Right ventricle myocardium inferior (tissue), 1 donor: ENCODE measurements at places on chromosomes 2 and 18. TPM values are rescaled to one million over a fixed set of nuclear protein-coding genes. Genes with fewer than 3 reads are reported as not detected.

DNA sequence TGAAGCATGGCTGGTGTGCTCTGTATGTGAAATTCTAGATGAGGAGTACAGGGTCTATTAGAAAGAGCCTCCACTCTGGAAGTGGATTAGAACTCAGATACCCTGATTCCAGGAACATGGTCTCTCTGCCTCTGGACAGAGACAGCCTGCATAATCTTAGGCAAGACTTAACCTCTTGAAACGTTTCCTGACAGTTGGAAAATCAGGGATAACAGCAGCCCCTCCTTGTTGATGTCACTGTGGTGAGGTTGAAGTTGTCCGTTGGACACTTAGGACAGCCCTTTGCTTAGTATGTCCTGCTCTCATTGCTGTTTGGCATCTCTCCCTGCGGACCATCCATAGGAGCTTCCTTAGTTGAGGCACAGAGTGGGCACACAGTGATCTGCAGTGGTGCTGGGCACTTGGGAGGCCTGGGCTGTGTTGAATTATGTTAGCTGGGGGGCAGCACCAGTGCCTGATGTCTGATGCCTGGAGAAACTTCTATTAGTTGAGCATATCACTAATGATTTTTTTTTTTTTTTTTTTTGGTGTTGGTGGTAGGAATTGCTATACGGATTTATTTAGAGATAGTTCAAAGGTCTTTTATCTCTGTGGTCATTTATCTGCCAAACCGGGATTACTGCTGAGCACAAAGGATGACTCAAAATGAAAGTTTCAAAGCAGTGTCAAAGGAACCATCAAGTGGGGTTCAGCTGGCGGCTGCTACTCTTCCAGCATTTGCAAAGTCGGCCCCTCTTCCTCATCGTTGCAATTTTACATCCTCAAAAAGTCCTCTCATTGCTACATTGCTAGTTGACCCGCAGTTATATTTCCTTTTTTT, 28.8 kb downstream of the SETBP1 start:
- no peak for DNase-seq

NAPG gene
- total RNA-seq, result 30.8 TPM

GRCh38 chr18:48902023-48902855, 48.5 kb downstream of the SMAD7 start:
- DNase-seq, result peak; percentile 93

TMEM87B gene
- total RNA-seq, result 6.5 TPM

CD8A gene
- 1.2 TPM for total RNA-seq

GREB1L gene
- 6.4 TPM for total RNA-seq

GAREM1 gene
- total RNA-seq, result 22.7 TPM

DSC2 gene
- total RNA-seq, result 26.0 TPM

ADI1 gene
- total RNA-seq, result 160 TPM

DNA sequence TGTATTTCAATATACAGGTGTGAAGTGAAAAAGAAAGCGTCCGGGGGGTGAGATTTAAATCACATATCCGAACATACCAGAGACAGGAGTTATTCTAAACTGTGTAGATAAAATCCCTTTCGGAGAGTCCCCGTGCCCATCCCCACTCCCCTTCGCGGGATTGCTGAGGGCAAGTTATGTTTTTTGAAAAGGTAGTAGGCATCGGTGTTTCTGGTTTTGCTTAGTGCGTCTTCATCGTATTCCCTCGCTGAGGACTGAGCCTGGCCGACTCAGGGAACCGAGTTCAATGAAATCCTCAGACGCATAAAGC, 583.4 kb downstream of the ZEB2 start:
- no peak for DNase-seq

VSNL1 gene
- total RNA-seq, result 10.4 TPM

DNA sequence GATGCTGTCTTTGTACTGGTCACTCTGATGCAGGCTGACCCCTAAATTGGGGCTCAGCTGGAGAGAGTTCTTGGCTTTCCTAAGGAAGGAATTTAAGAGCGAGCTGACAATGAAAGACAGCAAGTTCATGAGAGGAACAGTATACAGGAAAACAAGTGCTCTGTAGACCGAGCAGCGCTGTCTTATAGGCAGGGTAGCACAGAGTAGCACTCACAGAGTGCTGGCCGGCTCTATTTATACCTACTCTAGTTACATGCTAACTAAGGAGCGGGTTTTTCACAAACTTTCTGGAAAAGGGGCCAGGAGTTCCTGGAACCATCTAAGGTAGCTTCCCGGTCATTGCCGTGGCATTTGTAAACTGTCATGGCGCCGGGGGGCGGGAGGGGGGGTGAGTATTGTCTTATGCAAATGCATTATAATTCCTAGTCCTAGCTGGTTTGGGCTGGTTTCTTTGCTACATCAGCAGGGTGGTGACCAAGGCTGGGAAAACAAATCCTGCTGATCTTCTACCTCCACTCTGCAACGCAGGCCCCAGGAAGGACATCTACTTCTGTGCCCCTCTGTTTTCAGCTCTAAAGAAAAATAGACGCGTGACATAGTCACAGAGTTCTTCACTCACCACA, 31.6 kb upstream of the MAP3K20 start:
- no peak for DNase-seq

REG3A gene
- not detected for total RNA-seq

- no peak for DNase-seq
Measured at GRCh38 chr2:55585451-55586080, 31.9 kb downstream of the PPP4R3B start.

PTH2R gene
- not detected for total RNA-seq

- no peak for DNase-seq
Measured at GRCh38 chr2:218713922-218714321, 3.3 kb downstream of the TTLL4 start.

DNA sequence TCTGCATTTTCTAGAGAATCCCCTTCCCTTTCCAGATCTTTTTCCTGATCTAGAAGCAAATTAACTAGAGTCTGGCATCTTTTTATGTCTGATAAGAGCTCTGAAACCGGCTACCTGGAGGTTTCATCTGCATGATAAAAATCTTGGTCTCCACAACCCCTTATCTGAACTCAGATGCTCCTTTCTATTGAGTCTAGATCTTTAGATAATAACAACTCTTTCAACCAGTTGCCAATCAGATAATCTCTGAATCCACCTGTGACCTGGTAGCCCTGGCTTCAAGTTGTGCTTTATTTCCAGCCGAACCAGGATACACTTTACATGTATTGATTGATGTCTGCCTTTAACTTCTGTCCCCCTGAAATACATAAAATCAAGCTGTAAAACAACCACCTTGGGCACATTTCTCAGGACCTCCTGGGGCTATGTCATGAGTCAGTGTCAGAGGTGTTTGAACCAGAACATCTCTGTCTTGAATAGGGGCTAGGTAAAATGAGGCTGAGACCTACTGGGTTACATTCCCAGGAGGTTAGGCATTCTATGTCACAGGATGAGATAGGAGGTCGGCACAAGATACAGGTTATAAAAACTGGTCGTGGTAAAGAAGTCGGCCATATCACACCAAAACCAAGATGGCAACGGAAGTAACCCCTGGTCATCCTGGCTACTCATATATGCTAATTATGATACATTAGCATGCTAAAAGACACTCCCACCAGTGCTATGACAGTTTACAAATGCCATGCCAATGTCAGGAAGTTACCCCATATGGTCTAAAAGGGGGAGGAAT, 20.8 kb downstream of the RALBP1 start:
- no peak for DNase-seq

DNA sequence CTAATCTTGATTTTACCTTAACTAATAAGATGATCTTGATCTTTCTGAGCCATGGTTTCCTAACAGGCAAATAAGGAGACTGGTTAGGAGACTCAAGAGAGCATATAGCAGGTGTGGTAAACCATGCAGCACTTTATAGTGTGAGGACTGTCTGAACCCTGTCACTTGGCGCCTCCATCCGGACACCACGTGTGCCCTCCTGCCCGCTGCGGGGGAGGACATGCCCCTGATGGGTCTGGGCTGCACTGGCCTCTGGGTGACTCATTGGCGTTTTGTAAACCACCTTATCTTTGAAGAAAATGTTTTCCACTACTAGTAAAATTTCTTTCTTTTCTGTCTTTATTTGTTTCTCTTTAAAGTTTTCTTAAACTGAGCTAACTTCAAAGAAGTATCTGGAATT, 131.1 kb downstream of the FMNL2 start:
- no peak for DNase-seq

GRCh38 chr18:25067275-25068025, 284.5 kb downstream of the ZNF521 start:
- DNase-seq, result no peak

DPYSL5 gene
- not detected for total RNA-seq

DNA sequence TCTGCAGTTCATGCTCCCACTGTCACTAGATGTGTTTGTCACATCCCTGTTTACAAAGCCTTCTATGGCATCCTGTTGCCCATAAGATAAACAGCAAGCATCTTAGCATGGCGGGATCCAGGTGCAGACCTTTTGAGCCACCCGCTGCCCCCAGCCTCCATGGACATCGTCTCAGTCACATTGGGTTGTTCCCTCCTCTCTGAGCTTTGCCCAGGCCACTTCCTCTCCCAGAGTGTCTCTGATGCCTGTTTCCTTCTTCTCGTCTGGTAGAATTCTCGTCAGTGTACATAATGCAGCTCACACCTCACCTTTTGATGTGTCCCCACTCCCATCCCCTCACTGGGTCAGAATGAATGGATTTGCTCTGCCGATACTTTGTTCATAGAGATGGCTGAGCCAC, 239.0 kb upstream of the APCDD1 start:
- no peak for DNase-seq

GRCh38 chr2:56565143-56565542, 381.4 kb downstream of the CCDC85A start:
- no peak for DNase-seq

- no peak for DNase-seq
Measured at GRCh38 chr18:42105394-42105793, 150.4 kb downstream of the PIK3C3 start.

- DNase-seq, result no peak
Measured at GRCh38 chr2:51807229-51807628, 775.3 kb upstream of the NRXN1 start.

- DNase-seq, result no peak
Measured at GRCh38 chr2:158990397-158991214, 22.2 kb downstream of the TANC1 start.

GRCh38 chr18:26928670-26929313, 63.3 kb upstream of the AQP4 start:
- no peak for DNase-seq

RGPD4 gene
- total RNA-seq, result 0.05 TPM

- no peak for DNase-seq
Measured at GRCh38 chr2:136135921-136136906, 18.3 kb upstream of the CXCR4 start.

LIPG gene
- not detected for total RNA-seq

DNA sequence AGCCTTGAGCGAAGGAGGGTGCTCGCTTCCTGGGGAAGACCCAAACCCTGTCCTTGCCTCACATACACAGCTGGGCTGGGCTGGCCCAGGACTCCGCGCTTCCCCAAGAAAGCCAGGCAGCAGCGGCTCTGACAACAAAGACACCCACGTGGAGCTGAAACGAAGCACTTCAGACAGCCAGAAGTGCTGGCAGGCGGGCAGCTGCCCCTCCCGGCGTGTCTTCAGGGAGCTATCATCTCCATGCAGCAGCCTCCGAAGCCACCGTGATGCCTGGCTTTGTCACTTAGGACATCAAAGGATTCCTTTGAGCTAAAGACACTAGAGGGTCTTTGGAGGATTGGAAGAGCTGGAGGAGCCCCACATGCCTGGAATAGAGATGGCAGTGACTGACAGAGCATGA, 35.2 kb downstream of the C1QL2 start:
- DNase-seq, result no peak

DNA sequence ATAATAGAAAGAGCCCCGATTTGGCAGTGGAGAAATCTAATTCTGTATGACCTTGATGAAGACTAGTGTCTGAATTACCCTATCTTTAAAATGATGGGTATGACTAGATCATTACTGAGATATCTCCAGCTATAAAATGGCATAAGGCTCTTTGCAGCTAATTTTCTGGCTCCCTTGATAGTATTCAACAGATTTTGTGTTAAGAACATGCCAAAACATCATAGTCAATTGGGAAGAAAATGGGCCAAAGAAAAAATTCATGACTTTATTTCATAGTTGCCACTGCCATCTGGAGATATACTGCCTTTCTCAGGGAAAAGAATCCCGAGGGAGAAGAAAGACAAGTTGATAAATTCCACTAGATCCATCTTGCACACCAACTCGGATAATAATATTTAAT, 1618.7 kb downstream of the LRP1B start:
- DNase-seq, result no peak

GRCh38 chr2:215479536-215480240, 43.8 kb upstream of the FN1 start:
- no peak for DNase-seq

RAX gene
- total RNA-seq, result not detected

MALL gene
- 14.0 TPM for total RNA-seq

IL36B gene
- not detected for total RNA-seq

- no peak for DNase-seq
Measured at GRCh38 chr2:217660423-217660822, 342.4 kb downstream of the TNS1 start.

GRCh38 chr2:30545875-30546274, 98.8 kb downstream of the LCLAT1 start:
- no peak for DNase-seq

DSEL gene
- 2.1 TPM for total RNA-seq

GRCh38 chr2:172177996-172178395, 75.3 kb upstream of the DLX2 start:
- no peak for DNase-seq

TCF4 gene
- 57.8 TPM for total RNA-seq

ZNF385B gene
- total RNA-seq, result 0.35 TPM

GRCh38 chr2:241064008-241064801, 37.9 kb downstream of the MTERF4 start:
- peak; percentile 69 for DNase-seq

DNA sequence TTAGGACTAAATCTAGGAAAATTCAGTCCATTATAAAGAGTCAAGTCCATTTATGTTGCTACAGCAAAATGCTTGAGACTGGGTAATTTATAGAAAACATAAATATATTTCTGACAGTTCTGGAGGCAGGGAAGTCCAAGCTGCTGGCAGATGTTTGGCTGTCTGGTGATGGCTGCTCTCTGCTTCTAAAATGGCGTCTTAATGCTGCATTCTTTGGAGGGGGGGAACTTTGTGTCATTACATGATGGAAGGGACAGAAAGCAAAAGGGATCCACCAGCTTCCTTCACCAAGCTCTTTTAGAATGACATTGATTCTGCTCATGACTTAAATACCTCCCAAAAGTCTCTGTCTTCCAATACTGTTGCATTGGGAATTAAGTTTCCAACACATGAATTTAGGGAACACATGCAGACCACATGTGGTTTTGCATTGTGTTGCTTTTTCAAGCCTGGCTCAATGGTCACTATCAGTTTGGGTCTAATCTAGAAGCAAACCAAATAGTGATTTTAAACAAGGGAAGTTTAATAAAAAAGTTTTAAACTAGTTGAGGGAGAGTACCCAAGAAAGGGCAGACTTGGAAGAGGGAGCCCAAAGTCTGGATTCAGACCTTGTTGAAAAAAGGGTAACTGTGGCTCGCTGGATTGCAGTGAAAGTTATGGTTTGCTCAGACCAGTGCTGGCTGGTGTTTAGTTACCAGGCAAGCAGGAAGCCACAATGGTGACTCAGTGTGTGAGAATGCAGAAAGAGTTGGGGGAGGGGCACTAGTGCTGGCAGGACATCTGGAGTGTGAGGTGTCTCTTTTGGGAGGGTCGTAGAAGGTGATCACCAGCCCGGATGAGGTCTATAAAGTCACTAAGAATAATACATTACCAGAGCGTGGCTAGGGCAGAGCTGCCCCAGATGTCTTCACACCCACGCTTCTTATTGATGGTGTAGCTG, 30.8 kb downstream of the C18orf54 start:
- no peak for DNase-seq

- DNase-seq, result no peak
Measured at GRCh38 chr2:45786030-45786835, 134.8 kb downstream of the PRKCE start.

- no peak for DNase-seq
Measured at GRCh38 chr18:25077038-25077943, 274.7 kb downstream of the ZNF521 start.
